RKO (cell line): ENCODE measurements at places on chromosomes 5 and 9.

DNA sequence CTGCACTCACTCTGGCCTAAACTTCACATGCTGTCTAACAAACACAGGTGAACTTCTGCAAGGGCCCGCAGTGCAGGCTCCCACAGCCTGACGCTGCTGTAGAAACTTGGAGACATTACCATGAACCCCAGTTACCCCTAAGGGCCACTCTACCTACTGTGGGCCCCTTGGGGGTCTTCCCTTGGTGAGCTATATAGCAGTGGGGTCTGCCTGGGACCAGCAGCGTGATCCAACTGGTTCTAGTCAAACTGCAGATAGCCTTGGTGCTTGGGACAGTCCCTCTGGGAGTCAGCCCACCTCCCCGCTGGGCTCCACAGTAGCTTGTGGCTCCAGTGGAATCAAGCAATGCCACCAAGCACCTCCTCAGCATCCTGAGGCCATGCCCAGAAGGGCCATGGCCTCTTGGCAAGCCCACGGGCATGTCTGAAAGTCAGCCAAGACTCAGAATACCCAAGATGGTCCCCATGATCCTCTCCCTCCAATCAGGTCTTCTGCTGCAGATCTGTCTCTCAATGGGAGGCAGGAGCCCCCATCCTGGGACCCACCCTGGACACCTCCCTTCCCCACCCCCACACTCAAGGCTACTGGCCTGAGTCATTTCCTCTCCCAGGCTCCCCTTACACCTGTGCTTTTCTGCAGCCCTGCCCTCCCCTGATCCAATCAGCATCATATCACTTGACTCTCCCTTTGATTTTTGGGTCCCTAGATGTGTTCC lies 230.0 kb upstream of the IRX1 start:
- DNase-seq: no peak

DNA sequence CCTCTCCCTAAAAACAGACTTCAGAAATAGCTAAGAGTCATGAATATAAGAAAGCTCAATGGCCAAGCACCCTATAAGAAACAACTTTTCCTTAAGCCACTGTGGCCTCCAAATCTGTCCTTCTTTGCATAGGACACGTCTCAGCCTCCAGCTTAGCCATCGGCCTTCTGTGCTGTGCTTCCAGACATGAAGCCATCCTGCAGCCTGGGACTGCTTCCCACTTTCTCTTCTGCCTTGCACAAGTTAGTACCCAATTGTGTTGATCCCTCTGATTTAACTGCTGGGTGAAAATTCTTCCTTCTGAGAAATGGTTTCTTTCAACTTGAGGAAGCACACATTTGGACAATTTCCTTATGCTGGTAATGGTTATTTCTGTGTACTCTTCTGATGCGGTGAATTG lies 334.7 kb downstream of the MARCHF11 start:
- no peak for DNase-seq

- no peak for DNase-seq
Observed at GRCh38 chr5:57258052-57258451, 84.2 kb downstream of the GPBP1 start.

DNA sequence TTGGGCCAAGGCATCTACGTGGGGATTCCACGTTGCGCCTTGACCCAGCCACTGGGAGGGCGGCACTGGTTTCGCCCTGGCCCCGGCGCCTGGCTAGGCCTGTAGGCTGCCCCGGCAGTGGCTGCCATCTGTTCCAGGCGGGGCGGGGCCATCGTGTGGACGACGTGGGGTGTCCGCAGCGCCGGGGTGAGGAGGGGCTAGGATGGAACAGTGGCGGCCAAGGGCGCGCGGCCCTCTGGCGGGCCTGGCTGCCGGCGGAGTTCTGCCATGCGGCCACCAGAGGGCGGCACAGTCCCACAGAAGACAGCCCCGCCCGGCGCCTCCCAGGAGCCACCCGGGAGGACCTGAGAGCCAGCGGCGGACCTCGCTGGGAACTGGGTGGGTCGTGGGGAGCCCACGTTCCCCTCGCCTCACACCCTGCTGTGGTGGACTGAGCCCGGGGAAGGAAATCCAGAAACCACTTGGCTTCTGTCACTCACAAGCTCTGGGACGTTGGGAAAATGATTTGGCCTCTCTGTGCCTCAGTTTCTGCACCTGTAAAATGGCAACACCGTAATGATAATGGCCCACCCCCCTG lies 22.6 kb upstream of the RAPGEF1 start:
- peak; percentile 78 for DNase-seq

DNA sequence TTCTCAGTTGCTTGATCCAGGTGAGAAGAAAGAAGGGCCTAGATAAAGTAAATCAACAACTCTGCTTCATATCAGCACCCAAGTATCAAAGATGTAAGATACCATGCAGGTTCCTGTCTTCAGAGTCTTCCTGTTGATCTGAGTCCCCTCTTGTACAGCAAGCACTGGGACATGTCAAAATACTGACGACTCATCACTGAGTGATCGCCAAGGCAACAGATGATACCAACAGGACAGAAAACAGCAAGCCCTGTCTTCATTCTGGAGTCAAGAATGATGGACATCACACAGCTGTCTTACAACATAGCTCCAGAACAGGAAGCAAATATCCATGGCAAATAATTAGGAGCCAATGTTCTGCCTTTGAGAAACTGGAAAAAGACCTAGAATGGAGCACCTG lies 83.7 kb downstream of the TARS1 start:
- DNase-seq: peak; percentile 13

GRCh38 chr5:143717400-143717799 lies 94.6 kb upstream of the HMHB1 start:
- no peak for DNase-seq
